HCT116 (cell line): ENCODE measurements at places on chromosomes 7 and 10. TPM values are rescaled to one million over a fixed set of nuclear protein-coding genes. Genes with fewer than 3 reads are reported as not detected.

AS3MT gene
- total RNA-seq, result 0.79 TPM

TMEM213 gene
- total RNA-seq, result not detected

HOXA3 gene
- 9.2 TPM for total RNA-seq

CELF2 gene
- total RNA-seq, result 0.66 TPM

ZPBP gene
- not detected for total RNA-seq
